ENCODE measurements at places on chromosomes 2 and 18. TPM values are rescaled to one million over a fixed set of nuclear protein-coding genes. Genes with fewer than 3 reads are reported as not detected.

The FRZB gene
- total RNA-seq = not detected

The PLGLB1 gene
- total RNA-seq = 3.1 TPM

The CRYGC gene
- total RNA-seq = not detected

The GLI2 gene
- total RNA-seq = not detected

The SPDYA gene
- total RNA-seq = 0.99 TPM

The NEU2 gene
- total RNA-seq = not detected

The KYNU gene
- not detected for total RNA-seq

All from activated CD8-positive, alpha-beta memory T cell treated with anti-CD3 and anti-CD28 coated beads for 36 hours (primary cell).